ENCODE measurements at places on chromosomes 7 and 10.

DNA sequence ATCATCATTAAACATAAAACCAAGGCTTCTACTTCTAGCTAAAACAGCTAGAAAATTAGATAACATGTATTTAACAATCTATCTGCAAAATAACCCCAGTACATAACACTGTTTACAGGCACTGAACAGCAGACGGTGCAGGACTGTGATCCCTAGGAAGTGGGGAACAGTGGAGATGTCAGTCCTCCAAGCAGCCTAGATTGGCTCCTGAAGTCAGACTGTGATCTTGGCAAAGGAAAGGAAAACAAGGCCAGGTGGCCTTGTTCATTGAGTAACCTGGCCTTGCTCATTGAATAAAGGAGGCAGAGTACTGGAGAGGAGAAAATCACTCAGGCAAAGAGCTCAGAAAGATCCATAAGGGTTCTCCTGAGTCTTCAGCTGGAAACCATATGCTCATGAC lies 77.7 kb upstream of the DIP2C start:
- no peak for DNase-seq

- no peak for DNase-seq
Observed at GRCh38 chr7:147279964-147280374, 1163.4 kb downstream of the CNTNAP2 start.

DNA sequence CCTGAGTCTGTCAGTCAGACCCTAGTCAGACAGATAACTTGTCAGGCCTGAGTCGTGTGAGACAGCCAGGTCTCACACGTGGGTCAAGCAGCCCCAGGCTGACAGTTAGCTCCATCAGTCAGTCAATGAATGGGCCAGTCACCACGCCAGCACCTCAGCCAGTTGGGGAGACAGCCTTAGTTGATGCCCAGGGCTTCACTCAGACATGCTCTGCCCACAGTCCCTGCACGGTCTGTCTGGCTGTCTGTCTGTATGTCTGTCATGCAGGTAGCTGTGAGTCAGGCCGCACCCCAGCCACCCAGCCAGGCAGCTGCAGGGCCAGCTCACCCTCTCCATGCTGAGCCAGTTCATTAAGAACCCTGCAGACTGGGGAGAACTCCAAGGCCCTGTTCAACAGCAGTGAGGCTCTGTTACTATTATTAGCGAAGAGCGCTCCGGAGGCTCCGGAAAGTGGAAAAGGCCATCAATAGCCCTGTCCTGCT lies 141.1 kb upstream of the PCBD1 start:
- no peak for DNase-seq

GRCh38 chr10:48623607-48624132 lies 18.8 kb upstream of the ARHGAP22 start:
- no peak for DNase-seq

GRCh38 chr7:16940776-16941175 lies 59.0 kb upstream of the AGR3 start:
- DNase-seq = no peak

DNA sequence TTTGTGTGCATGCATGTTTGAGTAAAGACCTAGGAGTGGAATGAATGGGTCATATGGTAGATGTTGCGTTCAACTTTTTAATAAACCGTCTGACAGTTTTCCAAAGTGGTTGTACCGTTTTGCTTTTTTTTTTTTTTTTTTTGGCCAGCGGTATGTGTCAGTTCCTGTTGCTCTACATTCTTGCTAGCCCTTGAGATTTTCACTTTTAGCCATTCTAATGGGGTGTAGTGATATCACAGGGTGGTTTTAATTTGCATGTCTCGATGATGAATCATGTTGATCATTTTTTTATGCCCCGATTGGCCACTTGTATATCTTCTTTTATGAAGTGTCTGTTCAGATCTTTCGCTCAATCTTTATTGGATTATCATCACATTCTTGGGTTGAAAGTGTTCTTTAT lies 320.7 kb downstream of the CAMK1D start:
- DNase-seq = no peak

GRCh38 chr10:4201866-4202825 lies 417.1 kb upstream of the KLF6 start:
- DNase-seq = no peak

DNA sequence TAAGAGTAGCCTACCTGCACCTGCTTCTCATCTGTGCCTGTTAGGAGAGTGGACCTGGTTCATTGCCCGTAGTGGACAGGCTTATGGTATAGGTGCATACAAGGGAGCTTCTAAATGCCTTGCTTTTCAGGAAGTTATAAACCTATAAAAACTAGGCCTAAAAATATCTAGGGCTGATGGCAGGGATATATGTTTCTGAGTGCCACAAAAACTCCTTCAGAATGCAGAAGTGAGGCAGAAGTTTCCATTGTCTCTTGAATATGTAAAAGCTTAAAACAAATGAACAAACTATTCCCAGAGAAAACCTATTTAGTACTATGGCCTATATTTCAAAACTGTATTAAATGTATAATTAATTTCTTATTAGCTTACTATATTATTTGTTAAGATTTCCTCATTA lies 91.8 kb downstream of the RNLS start:
- DNase-seq = no peak

DNA sequence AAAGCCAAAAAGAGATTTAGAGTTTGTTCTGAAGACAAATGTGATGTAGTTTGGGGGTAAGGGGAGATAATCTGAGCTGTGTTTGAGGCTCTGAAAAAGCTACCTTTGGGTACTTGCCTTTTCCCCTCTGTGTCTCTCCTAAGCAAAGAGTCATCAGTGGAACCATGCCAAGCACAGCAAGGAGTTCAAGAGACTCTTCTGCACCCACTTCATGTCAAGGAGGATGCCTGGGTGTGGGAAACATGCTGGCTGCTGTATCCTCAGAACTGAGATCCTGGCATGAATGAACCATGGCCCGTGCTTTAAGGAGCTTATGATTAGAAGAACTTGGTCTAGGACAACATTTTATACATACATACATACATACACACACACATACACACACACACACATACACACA lies 142.9 kb downstream of the NOC3L start:
- no peak for DNase-seq

DNA sequence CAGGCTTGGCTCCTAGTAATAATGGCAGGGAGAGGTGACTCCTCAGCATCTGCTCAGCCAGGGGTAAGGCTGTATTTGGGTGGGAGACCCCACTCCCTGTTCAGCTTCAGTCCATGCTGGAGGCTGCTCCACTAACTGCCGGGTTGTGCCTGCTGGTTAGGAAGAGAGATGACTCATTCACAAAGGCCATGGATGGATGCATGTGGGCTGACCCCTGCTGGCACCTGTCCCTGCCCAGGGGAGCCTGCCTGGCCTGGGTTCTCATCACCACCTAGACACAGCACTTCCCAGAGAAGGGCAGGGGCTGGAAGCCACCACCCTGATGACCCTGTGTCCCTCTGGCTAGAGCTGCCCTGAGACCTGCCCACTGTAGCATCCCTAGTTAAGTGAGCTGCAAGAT lies 59.0 kb downstream of the VSTM4 start:
- no peak for DNase-seq

- no peak for DNase-seq
Observed at GRCh38 chr10:4074545-4075407, 289.8 kb upstream of the KLF6 start.

DNA sequence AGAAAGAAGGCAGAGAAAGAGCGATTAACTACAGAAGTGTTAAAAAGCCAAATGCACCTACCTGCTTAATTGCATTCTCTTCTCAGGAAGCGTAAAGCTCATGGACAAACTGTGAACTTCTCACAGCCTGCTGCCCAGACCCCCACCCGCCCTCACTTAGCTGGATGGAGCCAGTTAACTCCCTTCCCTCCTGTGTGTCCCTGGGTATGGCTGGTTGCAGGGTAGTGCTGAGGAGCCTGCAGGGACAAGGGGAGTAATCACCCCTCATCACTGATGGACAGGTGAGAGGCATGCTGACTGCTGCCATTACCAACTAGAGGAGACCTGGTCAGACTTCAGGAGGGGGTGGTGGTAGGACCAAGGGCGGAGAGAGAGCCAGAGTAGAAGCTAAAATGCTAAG lies 37.5 kb downstream of the ENO4 start:
- DNase-seq = no peak

DNA sequence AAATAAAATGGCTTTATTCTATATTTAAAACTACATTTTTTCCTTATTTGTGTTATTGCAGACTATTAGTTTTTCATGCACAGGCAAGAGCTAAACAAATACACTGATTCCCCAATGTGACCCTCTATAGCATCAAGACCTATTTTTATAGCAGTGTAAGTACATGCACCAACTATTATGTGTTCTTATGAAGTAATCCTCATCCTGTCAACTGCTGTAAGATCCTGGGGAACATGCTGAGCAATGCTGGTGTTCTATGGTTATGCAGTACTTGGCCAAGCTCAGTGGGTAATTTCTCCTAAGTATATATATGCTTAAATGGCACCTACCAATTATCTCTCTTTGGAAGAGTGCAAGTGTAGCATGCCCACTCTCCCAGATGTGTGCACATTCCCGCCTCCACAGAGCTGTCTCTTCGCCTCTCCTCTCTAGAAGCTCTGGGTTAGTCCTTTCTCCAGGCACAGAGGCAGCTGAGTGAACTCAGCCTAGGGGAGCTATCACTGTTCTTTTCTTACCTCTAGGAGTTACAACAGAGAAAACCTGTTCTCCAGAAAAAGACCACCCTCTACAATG lies 428.8 kb downstream of the KCNMA1 start:
- DNase-seq = no peak

GRCh38 chr7:106420736-106421135 lies 136.0 kb upstream of the NAMPT start:
- no peak for DNase-seq

GRCh38 chr7:118286131-118286530 lies 61.6 kb downstream of the ANKRD7 start:
- DNase-seq = no peak

DNA sequence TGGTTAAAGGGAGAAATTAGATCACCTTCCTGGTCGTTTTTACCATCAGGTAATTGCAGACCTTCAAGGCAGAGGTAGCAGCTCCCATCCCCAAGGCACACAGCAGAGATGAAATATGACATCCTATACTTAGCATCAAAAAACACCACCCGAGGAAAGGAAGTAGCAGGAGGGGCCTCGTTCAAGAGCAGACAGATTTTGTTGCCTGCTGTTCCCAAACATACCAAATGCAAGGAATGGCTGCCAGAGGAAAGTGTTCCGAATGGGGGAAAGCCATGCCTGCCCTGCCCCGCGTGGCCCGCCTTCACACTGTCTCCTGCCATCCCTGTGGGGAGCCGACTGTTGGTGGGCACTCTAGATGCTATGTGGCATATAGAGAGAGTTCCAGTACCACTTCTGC lies 18.0 kb downstream of the FKBP6 start:
- DNase-seq = no peak

DNA sequence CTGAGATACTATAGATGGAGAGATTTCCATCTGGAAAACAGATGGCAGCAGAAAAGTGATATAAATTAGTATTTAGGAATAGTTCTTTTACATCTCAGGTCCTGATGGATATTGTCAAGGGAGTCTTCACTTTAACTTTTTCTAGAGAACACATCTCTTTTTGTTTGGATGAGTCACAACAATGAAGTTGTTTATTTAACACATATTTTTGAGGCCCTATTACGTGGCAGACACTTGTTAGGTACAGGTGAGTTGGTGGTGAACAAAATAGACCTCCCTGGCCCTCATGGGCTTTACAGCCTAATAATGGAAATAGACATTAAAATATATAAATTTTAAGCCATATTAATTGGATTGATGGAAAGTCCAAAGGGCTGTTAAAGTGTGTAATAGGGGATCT lies 168.3 kb downstream of the VTI1A start:
- DNase-seq = no peak

DNA sequence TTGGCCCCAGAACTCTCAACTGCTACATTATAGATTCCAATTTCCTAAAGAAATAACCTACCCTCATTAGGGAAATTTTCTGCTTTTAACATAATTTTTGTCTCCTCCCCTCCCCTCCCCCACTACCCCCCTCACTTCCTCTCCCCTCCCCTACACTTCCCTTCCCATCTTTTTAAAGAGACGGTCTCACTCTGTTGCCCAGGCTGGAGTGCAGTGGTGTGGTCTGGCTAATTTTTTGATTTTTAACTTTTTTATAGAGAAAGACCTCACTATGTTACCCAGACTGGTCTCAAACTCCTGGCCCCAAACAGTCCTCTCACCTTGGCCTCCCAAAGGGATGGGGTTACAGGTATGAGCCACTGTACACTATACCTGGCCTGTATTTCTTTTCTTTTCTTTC lies 30.5 kb upstream of the C1GALT1 start:
- no peak for DNase-seq

GRCh38 chr7:107286751-107287621 lies 118.2 kb downstream of the HBP1 start:
- DNase-seq = no peak

DNA sequence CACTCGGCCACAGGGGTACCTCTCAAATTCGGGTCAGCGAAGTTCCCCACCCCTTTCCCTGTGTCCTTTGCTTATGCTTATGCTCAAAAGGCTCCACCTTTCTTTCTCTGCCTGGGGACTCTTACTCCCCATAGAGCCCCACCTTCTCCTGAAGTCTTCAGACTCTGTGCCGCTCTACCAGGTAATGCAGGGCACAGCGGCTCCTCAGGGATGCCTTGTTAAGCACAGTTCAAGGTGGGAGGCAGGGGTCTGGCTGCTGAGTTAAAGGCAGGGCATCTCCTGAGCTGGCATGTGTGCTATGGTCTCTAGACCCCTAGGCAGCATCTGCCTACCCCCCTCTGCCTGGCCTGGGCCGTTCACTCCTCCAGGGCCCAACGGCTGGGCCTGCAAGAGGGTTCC lies 3.0 kb upstream of the CXCL12 start:
- no peak for DNase-seq

- no peak for DNase-seq
Observed at GRCh38 chr10:42941295-42941644, 135.6 kb upstream of the RET start.

- no peak for DNase-seq
Observed at GRCh38 chr10:74051736-74052342, 53.9 kb downstream of the VCL start.

DNA sequence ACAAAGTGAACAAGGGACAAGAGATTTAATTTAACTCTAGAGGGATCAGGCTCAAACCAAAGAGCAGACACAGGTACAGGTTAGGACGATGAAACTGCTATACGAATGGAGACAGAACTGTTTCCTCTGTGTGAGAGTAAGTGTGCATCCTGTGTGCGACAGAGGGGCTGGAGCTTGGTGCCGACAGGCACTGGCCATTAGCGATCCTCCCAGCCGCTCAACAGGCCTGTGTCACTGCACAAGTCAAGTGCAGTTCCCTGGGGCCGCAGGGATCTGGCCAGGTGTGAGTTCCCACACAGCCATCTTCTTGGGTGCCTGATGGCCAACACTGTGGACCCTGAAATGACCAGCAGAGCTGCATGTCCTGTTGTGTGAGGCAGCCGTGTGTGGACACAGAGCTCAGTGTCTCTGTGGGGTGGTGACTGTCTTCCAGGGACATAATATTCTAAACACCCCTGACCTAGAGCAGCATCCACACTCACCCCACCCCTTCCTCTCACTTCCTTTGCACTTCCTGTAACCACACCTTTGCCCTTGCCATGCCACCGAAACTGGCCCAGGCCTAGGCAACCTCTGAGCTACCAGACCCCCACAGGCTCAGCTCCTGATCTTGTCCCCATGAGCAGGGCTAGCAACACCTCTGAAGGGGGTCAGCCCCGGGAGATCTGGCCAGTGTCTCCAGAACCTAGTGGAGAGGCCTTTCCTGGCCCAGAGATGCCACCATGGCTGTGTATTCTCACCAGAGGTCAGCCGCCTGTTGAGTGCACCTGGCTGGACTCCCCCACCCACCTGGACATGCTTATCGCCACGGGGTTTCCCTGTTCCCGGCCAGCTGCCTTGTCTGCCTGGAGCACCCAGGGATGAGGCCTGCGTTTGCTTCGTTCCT lies 11.7 kb upstream of the TBRG4 start:
- DNase-seq = no peak

- no peak for DNase-seq
Observed at GRCh38 chr10:78464856-78465267, 431.2 kb downstream of the RPS24 start.

- DNase-seq = no peak
Observed at GRCh38 chr10:517872-518475, 171.5 kb downstream of the DIP2C start.

Measured in GM13976 (cell line).